ENCODE measurements at places on chromosomes 13 and 19.

DNA sequence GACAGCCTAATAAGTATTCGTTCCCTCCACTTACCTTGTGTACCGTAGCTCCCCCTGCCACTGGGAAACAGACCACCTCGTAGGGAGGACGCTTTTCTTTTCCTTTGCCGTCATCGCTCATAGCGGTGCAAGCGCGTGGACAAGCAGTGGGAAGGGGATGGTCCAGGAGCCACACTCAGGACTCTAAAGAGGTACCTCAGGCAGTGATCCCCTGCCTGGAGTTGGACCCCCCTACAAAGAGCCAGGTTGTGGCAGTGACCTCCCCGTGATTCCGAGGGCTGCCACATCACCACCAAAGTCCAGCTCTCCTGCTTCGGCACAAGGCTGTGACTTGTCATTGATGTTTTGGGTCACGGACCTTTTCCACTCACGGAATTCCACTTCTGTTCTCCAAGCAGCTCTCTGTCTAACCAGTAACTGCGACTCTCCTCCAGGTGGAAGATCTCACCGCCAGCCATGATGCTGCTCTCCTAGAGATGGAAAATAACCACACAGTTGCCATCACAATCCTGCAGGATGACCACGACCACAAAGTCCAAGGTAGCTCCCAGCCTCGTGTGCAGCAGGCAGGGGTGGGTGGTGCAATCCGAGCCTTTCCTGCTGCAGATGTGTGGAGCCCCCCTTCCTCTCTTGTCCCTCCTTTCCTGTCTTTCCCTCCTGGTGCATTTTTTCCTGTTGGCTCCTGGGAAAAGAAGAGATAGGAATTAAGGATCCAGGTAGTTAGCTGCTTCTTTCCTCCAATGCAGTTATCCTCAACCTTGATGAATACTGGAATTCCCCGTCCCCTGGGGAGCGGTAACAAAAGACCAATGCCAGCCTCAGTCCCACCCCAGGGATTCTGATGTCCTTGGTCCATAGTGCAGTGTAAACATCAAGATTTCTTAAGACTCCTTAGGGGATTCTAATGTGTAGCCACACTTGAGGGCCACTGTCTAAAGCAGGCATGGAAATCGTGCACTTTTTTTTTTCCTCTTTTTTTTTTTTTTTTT, 107.7 kb downstream of the SLC7A1 start:
- DNase-seq = no peak

DNA sequence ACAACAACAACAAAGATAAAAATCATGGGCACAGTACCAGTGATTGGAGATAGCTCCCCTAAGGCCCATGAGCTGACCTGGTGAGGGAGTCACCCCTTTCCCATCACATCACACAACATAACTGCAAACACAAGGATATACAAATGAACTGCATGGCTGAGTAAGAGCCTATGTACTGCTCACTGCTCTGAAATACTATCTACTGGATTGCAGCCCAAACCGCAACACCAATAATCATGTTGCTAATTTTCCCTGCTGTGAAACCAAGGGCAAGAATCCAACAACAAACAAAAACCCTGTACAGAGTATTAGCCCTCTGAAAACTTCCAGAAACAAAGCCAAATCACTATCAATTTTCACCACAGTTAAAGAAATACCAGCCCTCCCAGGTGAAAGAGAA, 1893.2 kb downstream of the PCDH9 start:
- DNase-seq = no peak

DNA sequence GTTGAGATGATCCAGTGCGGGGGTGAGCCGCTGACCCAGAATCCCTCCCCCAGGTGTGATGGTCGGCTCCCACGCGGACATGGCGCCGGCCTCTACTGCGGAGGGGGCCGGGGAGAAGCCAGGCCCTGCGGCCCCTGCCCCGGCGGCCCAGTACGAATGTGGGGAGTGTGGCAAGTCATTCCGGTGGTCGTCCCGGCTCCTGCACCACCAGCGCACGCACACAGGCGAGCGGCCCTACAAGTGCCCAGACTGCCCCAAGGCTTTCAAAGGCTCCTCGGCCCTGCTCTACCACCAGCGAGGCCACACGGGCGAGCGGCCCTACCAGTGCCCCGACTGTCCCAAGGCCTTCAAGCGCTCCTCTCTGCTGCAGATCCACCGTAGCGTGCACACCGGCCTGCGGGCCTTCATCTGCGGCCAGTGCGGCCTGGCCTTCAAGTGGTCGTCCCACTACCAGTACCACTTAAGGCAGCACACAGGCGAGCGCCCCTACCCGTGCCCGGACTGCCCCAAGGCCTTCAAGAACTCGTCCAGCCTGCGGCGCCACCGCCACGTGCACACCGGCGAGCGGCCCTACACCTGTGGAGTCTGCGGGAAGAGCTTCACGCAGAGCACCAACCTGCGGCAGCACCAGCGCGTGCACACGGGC, 3.7 kb upstream of the NAT14 start:
- DNase-seq = no peak

DNA sequence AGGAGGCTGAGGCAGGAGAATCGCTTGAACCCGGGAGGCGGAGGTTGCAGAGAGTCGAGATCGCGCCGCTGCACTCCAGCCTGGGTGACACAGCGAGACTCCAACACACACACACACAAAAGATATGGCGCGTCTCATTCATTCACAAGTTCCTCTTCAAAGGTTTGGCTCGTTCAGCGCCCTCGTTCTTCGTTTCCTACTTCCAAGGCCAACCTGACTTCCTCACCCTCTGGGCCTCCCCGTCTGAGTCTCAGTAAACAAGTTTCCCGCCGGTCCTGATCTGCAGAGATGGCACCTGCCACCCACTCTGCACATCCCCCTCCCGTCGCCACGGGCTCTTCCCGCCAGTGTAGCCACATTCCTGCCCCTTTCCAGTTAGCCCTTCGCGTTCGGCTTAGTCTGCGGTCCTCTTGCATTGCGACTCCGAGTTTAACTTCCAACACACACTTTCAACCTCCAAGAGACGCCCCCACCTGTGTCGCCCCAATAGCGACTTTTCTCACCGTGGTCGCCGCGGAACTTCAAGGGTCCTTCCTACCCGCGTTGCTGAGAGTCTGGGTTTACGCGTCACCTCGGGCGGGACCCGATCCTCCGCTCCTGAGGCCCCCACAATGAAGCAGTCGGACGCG, 1.3 kb upstream of the BSG start:
- DNase-seq = no peak

DNA sequence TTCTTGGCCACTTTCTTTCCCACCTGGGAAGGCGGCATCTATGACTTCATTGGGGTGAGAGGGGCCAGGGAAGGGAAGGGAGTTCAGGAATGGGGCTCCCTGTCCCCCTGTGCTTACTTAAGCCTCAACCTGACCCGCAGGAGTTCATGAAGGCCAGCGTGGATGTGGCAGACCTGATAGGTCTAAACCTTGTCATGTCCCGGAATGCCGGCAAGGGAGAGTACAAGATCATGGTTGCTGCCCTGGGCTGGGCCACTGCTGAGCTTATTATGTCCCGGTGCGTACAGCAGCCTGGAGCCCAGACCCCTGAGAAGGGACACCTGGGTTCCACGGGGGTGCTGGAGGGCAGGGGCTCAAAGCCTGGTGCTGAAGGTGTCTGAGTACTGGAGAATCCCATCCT, 1.1 kb downstream of the TMEM147 start:
- no peak for DNase-seq

- no peak for DNase-seq
These were observed 279.0 kb downstream of the NHLRC3 start for GRCh38 chr13:39317291-39317690.

GRCh38 chr13:28286263-28286662, 147.9 kb downstream of the PAN3 start:
- no peak for DNase-seq

- no peak for DNase-seq
These were observed 88.1 kb downstream of the POSTN start for GRCh38 chr13:37510441-37510840.

DNA sequence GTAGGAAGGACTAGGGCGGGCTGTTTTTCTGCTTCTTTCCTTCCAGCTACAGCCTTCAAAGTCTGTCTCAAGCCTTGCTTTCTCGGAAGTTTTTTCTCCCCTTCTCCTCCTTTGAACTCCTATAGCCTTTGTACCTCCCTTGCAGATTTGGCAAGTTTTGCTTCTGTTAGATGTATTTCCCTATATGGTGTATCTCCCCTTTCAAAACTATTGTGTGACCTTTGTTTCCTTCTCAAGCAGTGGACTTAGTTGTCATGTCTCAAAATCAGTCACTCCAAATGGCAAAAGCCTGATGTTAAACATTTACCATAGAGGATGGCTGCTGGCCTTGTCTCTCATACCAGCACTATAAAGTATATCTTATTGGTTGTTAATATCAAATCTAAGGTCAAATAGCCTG, 152.7 kb downstream of the FLT1 start:
- no peak for DNase-seq

DNA sequence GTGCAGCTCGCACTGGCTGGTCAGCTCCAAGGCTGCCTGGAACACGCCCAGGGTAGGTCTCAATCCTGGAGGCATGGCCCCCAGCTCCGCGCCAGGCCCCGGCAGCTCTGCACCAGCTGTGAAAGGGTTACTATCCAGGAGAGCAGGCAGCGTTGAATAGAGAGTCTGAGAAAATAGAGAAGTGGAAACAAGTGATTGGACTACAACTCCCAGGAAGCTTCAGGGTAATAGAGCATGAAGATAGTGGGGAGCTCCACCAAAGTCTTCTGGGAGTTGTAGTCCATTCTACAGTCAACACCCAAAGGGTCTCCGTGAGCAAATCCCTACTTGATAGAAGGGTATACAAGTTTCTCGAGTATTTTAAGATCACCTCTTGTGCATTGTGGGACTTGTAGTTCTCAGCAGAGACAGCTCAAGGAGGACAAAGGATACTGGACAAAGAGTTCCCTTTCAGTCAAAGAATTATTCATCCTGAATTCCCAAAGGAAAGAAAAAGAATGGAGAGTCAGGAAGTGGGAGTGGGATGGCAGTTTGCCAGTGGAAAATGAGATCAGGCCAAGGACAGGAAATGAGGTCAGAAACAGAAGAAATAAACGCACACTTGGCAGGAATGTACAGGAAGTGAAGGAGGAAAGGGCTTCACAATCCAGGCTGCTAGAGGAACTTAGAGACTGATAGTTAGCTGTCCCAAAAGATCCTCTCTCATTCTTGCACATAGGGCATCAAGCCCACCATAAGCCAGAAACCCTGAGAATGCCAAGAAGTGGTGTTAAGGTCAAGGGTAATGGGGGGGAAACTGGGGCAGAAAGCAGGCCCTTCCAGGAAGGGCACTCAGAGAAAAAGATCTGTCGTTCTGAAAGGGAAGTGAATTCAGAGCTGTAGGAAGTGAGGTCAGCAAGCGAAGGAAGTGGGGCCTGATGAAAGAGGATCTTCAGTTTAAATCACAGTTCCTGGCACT, 5.5 kb upstream of the MAMSTR start:
- DNase-seq = no peak

DNA sequence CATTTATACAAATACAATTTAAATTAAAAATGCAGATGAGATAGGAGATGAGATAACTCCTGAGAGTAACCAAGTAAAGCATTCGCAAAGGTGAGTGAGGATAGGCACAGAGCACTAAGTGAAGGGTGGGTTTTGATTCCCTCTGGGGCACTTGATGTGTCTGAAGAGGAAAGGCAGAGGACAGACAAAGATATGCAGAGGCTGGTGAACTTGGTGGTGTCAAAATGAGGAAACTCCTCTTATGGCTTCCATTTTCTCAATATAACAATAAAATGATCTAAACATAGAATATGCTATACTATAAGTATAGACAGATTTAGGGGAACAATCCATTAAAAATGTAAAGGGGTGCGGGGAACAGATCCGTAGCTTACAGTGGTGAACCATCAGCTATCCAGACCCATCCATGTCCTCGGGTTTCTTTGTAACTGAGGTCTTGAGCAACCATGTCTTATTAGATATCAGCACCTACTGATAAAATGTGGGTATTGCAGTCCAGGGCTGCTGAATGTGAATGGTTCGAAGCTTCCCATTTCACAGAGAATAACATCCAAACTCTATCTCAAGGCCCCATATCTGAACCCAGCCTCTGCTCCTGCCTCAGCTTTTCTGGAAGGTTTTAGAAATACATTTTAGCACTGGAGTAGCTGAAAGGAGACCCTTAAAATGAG, 73.9 kb upstream of the SLC10A2 start:
- no peak for DNase-seq

DNA sequence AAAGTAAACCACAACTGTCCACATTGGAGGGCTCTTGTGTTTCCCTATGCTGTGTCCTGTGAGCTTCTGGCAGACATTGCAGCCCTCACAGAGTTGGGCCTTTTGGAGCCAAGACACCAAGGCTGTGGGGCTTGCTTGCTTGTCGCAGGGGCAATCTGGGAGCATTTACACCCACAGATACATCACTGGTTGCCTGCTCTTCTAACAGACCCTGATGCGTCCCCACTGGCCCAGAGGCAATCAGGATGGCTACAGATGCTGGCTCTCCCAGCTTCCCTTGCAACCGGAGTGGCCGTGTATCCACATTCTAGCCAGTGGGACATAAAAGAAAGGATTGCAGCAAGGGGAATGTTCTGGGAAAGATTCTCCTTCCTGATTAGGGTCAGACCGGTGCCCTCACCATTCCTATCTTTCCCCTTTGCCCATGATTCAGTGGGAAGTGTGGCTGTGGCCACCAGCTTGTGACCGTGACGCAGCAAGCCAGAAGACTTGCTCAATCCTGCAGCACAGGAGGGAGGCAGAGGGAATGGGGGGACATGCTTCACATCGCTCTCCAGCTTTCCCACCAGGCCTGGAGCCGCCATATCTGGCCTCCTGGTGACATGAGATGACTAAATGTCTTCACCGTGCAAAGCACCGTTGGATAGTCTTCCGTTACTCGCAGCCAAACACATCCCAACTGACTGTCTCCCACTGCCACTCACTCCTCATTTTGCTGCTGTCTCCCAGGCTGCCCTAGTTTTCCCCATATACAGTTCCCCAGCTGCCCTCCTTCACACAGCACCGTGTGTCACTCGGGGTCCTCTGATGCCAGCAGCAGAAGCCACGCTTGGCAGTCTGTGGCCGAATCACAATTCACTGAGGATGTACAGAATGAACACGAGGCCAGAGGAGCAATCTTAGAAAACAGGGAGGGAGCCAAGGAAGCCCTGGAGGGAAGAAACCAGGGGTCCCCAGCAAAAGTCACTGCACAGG, 151.0 kb downstream of the DPF1 start:
- no peak for DNase-seq

- DNase-seq = no peak
These were observed at the start of gene SLC25A15 for GRCh38 chr13:40789275-40790153. SLC25A15 (plus strand) TSS chr13:40789611; CDS start chr13:40793227, 3,616 bp downstream.
